RKO (cell line): ENCODE measurements at places on chromosomes 5 and 9.

GRCh38 chr9:69609156-69609555 lies 63.0 kb downstream of the APBA1 start:
- no peak for DNase-seq

DNA sequence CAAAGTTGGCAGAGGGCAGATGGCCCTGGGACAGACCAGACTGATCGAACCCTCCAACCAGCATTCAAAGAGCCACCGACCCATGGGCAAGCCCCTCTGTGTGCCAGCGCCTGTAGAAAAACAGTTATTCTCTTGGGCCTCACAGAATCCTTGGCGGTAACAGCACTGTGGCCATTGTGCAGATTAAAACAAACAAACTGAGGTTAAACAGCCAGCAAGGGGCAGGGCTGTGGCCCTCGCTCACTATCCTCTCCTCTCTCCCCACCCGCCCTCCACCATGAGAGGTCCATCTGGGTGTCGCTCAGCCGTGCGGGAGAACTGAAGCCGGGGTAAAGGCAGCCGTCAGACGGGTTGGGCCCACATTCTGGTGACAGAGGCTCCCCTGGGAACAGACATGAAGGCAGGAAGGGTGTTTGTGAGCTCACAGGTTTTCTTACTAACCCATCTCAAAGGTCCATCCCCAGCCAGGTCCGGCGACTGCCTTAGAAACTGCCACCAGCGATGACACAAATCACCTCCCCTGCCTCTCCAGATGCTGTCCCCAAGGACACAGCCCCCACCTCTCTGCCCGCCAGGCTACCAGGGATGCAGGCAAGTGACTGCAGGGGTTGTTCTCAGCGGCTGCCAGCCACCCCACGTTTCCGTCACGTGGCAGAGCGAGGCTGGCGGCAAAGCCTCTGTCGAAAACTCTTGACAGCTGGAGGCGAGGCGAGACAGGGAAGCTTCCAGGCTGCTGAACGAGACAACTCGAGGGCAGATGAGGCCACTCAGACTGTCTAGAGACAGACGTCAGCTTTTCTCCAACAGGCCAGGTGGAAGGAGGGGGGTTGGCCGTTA lies 75.8 kb upstream of the SARDH start:
- DNase-seq = no peak

GRCh38 chr9:134899818-134900217 lies 17.9 kb downstream of the FCN1 start:
- DNase-seq = no peak

DNA sequence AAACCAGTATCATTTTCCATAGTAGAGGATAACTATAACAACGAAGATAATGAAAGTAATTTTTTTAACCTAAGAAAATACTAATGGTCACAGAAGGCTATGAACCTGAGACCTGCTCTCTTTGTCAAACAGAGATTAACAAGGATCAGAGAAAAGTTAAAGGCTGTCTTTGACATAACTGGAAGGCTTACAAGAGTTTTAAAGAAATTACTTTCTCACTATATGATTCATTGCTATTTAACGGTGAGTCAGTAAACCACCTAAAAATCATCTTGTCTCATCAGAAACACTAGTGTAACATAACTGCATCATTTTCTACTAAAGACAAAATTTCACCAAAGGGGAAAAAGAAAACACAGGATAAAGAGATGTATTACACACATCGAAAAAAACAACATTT lies 19.3 kb downstream of the MLANA start:
- DNase-seq = peak; percentile 56
